ENCODE measurements at places on chromosomes 16 and 17.

DNA sequence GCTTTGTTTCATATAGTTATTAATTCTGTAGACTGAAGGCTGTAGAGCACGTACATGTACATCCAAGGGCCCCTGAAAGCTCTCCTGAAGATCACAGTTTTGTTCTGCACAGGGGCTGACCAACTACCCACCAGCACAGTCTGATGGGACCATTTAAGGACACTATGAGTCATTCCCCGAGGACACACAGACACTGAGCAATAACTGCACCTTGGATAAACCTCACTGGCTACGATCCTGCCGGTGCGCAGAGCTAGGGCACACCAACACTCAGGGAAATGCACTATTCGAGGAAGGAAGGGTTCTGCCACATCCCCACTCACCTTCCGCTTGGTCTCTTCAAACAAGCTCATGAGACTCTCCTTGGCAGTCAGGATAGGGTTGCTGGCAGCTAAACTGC lies 20.3 kb downstream of the SMG6 start:
- no peak for DNase-seq

DNA sequence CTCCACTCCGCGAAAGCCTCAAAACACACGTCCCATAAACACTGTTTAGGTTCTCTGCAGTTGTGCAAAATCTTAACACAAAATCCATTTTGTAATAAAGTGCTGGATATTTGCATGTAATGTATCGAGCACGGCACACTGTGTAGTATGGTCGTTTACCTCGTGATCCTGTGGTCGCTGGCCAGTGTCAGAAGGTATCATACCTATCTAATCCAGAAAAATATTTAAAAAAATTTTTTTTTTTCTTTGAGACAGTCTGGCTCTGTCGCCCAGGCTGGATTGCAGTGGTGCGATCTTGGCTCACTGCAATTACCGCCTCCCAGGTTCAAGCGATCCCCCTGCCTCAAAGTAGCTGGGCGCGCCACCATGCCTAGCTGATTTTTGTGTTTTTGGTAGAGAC lies 996 bp downstream of the RPL38 start:
- no peak for DNase-seq

DNA sequence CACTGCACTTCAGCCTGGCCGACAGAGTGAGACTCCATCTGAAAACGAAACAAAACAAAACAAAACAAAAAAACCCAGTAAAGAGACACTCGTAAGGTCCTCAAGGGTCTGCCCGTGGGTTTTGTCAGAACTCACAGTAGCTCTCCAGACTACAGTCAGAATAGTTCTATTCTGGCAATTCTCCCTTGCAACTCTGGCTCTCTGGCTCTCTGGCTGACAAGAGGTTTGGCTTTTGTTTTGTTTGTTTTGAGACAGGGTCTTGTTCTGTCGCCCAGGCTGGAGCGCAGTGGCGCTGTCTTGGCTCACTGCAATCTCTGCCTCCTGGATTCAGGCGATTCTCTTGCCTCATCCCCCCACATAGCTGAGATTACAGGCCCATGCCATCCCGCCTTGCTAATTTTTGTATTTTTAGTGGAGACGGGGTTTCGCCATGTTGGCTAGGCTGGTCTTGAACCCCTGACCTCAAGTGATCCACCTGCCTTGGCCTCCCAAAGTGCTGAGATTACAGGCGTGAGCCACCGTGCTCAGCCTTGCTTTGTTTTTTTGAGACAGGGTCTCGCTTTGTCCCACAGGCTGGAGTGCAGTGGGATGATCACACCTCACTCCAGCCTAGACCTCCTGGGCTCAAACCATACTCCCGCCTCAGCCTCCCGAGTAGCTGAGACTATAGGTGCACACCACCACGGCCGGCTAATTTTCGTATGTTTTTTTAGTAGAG lies 20.5 kb upstream of the CHP2 start:
- DNase-seq, result no peak

GRCh38 chr16:69863401-69864281 lies 87.5 kb upstream of the CLEC18A start:
- DNase-seq, result no peak

- DNase-seq, result no peak
Observed at GRCh38 chr17:70716551-70716950, 547.2 kb downstream of the KCNJ2 start.

DNA sequence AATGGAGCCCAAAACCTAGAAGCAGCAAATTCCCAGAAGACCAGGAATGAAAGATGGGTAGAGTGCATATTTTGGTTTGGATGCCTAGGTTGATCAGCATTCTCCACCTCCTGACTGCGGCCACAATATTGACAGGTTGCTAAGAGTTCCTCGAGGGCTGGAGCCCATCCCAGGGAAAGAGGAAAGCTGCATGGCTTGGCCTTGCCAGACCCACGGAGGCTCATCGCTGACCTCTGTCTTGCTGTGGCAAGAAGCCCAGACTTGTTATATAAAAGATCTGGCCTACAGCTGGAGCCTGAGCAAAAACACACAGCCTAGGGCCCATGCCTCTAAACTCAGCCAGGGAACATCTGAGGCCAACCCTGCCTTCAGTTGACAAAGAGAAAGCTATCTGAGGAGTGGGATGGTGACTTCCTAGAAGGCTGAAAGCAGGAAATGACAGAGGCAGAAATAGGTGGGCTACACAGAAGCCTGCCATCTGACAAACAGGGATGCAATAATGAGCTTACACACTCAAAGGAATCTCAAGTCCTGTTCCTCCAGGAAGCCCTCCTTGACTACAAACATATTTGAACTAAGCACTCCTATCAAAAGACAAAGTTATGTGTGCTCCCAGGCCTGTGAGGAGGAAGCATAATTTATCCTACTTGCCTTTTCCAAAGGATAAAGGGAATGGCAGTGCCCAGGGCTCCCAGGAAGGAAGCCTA lies 22.5 kb upstream of the SLC35B1 start:
- no peak for DNase-seq

- no peak for DNase-seq
Observed at GRCh38 chr16:56630134-56630533, 2.3 kb upstream of the MT1M start.

DNA sequence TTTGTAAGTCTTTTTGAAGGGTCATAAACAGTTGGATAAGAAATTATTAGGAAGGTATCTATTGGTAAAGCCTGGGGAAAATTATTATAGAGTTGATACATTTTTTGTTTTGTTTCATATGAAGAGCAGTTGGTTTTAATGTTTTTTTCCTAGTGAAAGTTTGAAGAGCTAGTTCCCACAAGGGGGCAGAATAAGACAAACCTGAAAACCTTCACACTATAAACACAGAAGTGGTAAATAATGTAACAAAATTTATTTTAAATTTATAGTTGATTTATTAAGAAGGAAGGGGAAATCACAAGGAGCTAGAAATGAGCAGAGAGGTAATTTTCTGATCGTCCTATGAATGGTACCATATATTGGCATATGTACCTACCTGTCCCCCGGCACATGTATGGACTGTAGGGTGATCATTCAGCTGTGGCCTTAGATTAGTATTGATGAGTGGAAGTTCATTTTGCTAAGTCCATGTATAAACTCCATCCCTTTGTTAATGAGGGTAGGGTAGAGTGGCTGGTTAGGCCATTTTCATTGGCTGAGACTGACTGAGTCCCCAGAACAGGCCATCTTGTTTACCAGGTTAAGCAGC lies 116.3 kb downstream of the TANC2 start:
- DNase-seq, result no peak

DNA sequence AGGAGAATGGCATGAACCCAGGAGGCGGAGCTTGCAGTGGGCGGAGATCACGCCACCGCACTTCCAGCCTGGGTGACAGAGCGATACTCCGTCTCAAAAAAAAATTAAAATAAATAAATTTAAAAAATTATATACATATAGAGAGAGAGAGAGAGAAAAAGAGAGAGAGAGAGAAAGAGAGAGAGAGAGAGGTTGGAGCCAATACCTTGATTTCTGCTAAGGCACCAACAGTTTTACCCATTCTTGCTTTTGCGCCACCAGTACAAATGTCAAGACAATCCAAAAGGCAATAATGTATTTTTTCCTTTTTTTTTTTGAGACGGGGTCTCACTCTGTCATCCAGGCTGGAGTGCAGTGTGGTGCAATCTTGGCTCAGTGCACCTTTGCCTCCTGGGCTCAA lies 17.2 kb downstream of the BRIP1 start:
- DNase-seq, result no peak

- DNase-seq, result no peak
Observed at GRCh38 chr16:30656974-30657865, 1.0 kb upstream of the FBRS start.

- DNase-seq, result no peak
Observed at GRCh38 chr16:11049396-11050059, 105.2 kb downstream of the CLEC16A start.

GRCh38 chr16:57870753-57871454 lies 68.6 kb upstream of the KIFC3 start:
- no peak for DNase-seq

DNA sequence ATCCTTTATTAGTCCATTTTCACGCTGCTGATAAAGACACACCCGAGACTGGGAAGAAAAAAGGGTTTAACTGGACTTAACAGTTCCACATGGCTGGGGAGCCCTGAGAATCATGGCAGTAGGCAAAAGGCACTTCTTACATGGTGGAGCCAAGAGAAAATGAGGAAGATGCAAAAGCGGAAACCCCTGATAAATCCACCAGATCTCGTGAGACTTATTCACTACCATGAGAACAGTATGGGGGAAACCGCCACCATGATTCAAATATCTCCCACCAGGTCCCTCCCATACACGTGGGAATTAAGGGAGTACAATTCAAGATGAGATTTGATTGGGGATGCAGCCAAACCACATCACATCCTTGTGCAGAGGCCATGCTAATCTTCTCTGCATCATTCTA lies 35.0 kb upstream of the BCAR1 start:
- no peak for DNase-seq

DNA sequence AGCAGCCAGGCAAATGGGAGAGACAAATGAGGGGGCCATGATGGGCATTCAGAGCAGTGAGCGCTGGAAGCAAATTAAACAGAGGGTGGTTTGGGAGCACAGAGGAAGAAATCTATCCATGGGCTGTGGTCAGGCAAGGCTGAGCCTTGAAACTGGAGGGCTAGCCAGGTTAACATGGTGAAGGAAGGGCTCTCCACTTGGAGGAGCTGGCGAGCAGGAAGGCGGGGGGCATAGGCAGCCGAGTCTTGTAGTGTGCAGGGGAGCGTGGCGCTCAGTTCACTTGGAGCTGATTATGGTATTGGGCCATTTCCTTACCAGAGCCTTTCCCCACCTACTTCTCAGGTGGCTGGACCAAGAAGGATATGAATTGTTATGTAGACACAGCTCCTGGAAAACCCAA lies 189.7 kb downstream of the SNX29 start:
- no peak for DNase-seq

DNA sequence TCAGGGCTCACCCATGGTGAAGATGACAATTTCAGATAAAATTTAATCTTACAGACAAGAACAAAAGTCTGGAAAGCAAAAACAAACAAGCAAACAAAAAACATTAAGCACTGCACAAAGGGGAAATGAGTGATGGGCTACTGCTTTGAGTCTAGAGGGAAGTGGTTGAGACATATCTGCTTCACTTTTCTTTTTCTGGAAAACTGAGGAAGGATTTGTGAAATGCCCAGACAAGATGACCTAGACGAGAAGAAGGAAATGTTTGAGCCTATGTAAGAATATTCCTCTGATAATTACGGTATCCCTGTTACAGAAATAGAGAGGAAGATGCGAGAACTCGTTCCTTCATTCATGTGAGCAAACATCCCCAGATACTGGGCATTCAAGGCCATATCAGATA lies 11.5 kb upstream of the HYDIN start:
- no peak for DNase-seq

Data from activated T-cell treated with anti-CD3 and anti-CD28 coated beads, Interleukin-2, amount 50 U/mL, for 48 hours (primary cell).